Femur (tissue), 1 donor: ENCODE measurements at places on chromosomes 11 and 22.
A peak's percentile ranks its signal among the peaks of the same experiment; 100 is the strongest.

DNA sequence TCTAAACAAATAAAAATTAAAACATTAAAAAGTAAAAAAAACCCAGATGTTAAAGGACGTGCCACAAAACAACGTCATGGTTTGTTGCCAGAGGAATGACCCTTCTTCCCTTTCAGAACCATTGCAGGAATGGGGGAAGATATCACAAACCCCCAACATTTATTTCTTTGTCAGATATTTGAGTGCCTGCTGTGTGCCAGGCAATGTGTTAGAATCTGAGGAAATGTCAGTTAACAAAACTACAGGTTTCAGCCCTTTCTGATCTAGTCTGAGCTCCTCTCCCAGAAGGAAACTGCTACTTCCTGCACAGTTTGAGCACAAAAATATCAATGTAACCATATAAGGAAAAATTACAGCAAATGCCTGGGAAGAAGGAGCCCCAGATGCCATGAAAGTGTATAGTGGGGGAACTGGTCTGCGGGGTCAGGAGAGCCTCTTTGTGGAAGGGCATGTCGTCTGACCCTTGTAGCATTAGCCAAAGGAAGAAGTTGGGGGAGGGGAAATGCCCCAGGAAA lies 7.1 kb upstream of the NHERF4 start:
- DNase-seq: no peak

GRCh38 chr22:18970176-18970947 lies 34.3 kb upstream of the PRODH start:
- no peak for DNase-seq

DNA sequence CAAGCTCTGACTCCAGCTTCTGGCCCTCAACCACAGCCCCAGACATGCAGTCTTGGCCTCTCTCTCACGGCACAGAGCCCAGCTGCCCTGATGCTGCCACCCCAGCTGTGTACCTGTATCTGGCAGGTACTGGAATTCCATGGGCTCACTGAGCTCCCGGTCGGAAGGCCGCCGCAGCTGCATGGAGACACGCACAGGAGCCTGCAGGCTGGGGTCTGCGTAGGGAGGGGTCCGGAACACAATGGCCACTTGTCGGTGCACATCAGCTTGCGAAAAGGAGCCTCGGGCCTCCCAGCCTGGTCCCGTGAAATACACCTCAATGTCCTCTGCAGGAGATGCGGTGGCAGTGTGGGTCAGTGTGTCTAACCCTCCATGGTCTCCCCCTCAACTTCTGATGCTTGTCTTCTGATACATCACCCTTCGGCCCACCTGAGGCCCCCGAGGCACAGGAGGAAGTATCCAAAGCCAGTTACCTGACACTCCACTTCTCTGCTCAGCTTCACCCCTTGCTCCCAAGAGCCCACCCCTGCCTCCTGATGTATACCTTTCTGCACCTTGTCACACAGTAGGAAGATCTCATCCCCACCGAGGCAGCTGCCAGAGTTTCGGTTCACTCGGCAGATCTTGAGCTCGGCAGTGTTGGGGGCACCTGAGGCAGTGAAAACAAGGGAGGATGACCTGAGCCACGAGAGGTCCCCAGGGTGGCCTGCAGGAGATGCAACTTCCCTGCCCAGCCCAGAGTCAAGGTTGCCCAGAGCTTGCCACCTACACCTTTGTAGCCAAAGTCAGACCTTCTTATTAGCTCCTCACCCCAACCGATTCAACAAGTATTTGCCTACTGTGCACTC lies 4.3 kb downstream of the RELA start:
- no peak for DNase-seq

- no peak for DNase-seq
Observed at GRCh38 chr11:24413391-24413790, 83.5 kb upstream of the LUZP2 start.

DNA sequence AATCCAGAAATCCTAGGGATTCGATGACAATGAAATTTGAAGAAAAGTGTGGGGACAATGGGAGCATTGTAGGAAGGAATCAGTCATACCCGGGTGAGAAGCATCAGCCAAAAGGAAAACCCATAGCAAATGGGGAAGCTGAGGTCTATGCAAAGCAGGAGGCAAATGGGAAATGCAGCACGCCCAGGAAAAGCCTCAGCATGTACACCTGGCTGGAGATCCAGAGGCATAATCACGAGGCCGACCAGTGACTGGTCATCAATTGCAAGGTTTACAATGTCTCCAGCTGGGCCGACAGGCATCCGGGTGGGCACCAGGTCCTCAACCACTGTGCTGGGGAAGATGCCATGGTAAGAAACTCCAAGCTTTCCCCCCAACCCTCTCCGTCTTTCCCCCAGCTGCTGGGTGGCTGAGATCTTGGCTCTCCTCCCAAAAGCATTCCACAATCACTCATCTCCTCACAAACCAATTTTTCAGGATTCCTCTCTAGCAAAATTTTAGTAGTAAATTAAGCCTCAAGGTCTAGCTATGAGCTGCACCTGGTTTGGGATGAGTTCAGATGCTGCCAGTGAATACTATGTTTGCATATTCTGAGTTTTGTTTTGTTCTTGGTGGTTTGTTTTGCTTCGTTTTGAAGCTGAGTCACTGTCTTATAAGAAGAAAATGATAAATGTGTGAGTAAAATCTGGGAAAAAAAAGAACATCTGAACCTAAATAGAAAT lies 98.0 kb upstream of the OR5AK2 start:
- DNase-seq: no peak

GRCh38 chr11:115585361-115586024 lies 81.3 kb upstream of the CADM1 start:
- no peak for DNase-seq

GRCh38 chr22:24120044-24120443 lies 61.2 kb upstream of the SUSD2 start:
- peak; percentile 73 for DNase-seq

DNA sequence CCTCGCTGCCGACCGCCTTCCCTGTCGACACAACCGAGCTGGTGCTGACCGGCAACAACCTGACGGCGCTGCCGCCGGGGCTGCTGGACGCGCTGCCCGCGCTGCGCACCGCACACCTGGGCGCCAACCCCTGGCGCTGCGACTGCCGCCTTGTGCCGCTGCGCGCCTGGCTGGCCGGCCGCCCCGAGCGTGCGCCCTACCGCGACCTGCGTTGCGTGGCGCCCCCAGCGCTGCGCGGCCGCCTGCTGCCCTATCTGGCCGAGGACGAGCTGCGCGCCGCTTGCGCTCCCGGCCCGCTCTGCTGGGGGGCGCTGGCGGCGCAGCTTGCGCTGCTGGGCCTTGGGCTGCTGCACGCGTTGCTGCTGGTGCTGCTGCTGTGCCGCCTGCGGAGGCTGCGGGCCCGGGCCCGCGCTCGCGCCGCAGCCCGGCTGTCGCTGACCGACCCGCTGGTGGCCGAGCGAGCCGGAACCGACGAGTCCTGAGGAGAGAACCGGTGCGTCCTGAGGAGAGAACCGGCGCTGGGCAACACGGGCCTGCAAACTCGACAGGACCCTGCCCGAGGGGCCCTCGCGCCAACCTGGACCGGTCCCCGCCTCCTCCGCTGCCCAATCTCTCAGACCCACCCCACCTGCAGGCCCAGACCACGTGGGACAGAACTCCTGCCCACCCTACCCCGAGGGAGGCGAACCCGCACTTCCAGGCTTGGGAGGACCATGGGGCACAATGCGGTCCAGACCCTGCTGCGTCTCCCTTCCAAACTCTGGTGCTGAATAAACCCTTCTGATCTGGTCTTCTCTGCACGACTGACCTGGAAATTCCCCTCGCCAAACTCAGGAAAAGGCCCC lies 866 bp downstream of the GP1BB start:
- no peak for DNase-seq

GRCh38 chr11:69058511-69059270 lies 10.0 kb downstream of the TPCN2 start:
- DNase-seq: no peak

- no peak for DNase-seq
Observed at GRCh38 chr11:48005136-48005535, 24.8 kb downstream of the PTPRJ start.

GRCh38 chr22:31800065-31800464 lies 46.2 kb downstream of the DEPDC5 start:
- no peak for DNase-seq

GRCh38 chr11:76124905-76125770 lies 81.2 kb downstream of the WNT11 start:
- no peak for DNase-seq

- peak; percentile 85 for DNase-seq
Observed at GRCh38 chr11:61460474-61460881, 30.6 kb downstream of the SDHAF2 start.
